ENCODE measurements at places on chromosomes 6 and 20.
A peak's percentile ranks its signal among the peaks of the same experiment; 100 is the strongest.

DNA sequence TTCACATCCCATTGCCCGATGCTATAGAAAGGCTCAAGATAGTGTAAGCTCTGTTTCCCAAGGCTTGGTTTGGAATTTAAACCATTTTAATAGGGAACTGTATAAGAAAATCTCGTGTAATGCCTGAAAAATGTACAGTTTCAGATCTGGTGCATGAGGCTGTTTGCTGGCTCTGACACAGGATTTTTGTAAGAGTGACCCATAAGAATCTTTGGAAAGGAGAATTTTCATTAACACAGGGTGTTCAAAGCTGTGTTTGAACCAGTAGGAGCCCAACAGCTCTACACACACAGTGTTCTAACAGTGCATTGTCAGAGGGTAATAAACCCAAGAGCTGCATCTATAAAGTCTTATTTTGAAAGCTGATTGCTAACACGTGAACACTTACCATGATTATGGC, 293.5 kb downstream of the PRL start:
- H3K36me3 ChIP-seq: no peaks in the 10 kb centered on the region
- H3K4me3 ChIP-seq: no peak overlapping the region
- no peaks in the 10 kb centered on the region for H3K27me3 ChIP-seq
- H3K4me1 ChIP-seq: no peaks in the 10 kb centered on the region
- H3K27ac ChIP-seq: no peak overlapping the region
- DNase-seq: no peak

DNA sequence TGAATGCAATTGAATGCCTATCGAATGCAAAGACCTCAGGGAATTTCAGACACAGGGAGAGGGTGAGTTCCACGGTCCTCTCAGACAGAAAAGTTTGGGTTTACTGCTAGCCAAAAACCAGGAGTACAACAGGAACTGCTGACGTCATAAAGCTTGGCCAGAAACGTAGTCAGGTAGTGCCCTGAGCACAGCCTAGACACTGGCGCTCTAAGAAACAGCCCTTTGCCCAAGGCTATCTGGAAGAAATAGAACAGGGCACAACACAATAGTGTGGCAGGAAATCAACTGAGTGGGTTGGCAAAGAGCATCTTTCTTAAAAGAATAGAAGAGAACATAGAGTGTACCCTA, 58.0 kb downstream of the GFOD1 start:
- peak overlapping the region; percentile 99 for H3K27ac ChIP-seq
- no peaks in the 10 kb centered on the region for H3K27me3 ChIP-seq
- H3K36me3 ChIP-seq: peaks cover 3% of the 10 kb centered on the region
- no peak overlapping the region for H3K4me3 ChIP-seq

DNA sequence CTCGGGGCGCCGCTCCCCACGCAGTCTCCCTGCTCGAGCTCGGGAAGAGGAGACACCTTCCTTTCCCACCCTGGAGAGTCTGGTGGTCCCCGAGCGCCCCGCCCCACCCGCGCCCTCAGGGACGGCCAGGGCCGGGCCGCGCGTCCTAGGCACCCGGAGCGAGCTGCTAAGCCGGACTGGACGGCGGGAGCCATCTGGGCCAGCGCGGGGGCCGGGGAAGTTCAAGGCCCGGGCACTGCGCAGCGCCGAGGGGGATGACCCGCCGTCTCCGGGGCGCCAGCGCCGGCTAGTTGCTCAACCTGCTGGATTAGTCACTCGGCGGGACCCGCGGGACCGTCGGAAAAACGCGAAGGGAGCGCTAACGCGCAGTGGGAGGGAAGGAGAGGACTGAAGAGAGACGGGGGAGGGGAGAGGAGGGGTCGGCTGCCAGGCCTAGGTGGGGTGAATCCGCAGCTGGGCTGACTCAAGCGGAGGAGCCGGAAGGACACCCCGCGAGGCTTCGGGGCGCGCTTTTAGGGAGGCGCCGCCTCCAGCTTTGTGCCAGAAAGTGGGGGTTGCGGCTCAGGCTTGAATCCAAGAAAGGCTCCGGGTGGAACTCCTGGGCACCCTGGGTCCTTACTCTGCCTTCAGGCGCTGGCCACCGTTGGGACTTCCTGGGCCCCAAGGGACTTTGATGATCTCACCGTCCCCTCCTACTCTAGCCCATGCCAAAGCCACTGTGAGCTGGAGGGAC, 75.7 kb upstream of the FOXP4 start:
- peaks cover 8% of the 10 kb centered on the region for H3K27me3 ChIP-seq
- H3K27ac ChIP-seq: no peak overlapping the region
- no peaks in the 10 kb centered on the region for H3K36me3 ChIP-seq
- no peaks in the 10 kb centered on the region for H3K4me1 ChIP-seq
- 0 out of 2 replicates have a peak overlapping the region, but pooled peaks have one; percentile 16 for H3K4me3 ChIP-seq
- DNase-seq: no peak

DNA sequence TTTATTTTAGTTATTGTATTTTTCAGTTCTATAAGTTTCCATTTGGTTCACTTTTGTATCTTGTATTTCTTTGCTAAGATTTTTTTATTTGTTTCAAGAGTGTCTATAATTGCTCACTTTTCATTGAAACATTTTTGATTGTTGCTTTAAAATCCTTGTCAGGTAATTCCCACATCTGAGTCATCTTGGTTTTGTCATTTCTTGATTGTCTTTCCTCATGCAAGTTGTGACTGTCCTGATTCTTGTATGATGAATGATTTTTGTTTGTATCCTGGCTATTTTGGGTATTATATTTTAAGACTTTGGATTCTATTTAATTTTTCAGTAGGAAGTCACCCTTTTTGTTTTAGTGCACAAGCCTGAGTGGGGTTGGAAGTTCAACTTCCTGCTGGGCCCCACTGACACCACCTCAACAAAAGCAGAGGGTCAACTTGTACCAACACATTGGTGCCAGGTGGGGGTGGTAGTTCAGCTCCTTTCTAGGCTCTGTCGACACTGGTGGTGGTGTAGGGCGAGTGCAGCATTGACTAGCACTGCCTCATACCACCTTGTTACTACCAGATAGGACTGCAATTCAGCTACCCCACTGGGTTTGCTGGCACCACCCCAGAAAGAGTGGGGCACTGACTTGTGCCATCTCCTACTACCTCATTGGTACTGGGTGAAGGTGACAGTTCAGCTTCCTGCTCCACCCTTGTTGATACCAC, 8.8 kb downstream of the RSPH3 start:
- H3K27me3 ChIP-seq: no peaks in the 10 kb centered on the region
- DNase-seq: no peak
- H3K4me3 ChIP-seq: no peak overlapping the region

DNA sequence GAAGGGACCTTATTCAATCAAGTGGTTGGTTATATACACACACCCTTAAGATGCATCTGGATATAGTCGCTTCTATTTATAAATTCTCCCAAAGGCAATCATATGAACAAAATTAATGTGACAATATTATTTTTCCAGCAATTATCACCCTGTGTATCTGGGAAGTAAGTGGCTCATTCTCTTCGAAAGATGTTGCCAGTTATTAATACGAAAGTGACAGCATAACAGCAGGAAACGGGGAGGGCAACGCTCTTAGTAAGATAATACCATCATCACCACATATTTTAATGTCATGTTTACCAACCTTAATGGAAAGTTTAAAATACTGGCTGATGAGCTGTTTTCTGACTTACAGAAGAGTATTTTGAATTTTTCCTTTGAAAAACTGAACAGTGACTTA, 697.2 kb upstream of the AGPAT4 start:
- no peak overlapping the region for H3K4me3 ChIP-seq
- no peaks in the 10 kb centered on the region for H3K4me1 ChIP-seq
- no peaks in the 10 kb centered on the region for H3K36me3 ChIP-seq

- no peak overlapping the region for H3K4me3 ChIP-seq
- no peaks in the 10 kb centered on the region for H3K36me3 ChIP-seq
- no peak overlapping the region for H3K27ac ChIP-seq
- H3K4me1 ChIP-seq: no peaks in the 10 kb centered on the region
- no peaks in the 10 kb centered on the region for H3K27me3 ChIP-seq
These were observed 191.9 kb upstream of the SLC35B3 start for GRCh38 chr6:8627085-8627861.

DNA sequence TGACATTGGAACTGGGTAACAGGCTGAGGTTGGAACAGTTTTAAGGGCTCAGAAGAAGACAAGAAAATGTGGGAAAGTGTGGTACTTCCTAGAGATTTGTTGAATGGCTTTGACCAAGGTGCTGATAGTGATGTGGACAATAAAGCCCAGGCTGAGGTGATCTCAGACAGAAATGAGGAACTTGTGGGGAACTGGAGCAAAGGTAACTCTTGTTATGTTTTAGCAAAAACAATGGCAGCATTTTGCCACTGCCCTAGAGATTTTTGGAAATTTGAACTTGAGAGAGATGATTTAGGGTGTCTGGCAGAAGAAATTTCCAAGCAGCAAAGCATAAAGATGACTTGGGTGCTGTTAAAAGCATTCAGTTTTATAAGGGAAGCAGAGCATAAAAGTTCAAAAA, 474.7 kb upstream of the ADGRB3 start:
- H3K4me3 ChIP-seq: no peak overlapping the region
- H3K27me3 ChIP-seq: no peaks in the 10 kb centered on the region
- H3K27ac ChIP-seq: no peak overlapping the region
- no peak for DNase-seq

DNA sequence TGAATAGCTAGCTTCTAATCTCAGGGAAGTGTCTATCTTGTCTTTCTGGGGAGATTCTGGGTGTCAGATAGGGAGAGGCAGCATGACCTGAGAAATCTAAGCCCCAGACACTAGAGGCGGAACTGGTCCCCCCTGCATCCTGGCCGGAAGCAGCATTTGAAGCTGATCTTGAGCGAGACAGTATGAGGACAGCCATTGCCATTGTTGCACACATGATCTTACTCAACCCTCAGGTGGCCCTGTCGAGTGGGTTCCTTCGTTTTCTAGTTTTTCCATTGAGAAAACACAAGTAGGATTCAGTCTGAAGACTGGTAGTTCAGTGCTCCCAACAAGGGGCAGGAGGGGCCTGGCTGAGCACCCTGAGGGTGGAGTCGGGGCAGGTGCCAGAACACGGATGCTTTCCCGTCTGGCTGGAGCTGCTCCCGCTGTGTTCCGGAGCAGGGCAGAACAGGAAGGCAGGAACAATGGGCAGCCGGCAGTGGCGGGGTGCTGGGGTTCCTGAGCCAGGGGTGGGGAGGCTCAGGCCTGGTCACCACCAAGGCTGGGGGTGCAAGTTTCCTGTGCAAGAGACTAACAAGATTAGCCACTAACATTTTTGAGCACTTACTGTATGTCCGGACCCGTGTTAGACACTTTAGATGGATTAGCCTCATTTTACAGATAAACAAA, 7.9 kb upstream of the SDCBP2 start:
- no peak overlapping the region for H3K27ac ChIP-seq
- H3K4me3 ChIP-seq: no peak overlapping the region
- no peaks in the 10 kb centered on the region for H3K36me3 ChIP-seq
- no peak for DNase-seq

DNA sequence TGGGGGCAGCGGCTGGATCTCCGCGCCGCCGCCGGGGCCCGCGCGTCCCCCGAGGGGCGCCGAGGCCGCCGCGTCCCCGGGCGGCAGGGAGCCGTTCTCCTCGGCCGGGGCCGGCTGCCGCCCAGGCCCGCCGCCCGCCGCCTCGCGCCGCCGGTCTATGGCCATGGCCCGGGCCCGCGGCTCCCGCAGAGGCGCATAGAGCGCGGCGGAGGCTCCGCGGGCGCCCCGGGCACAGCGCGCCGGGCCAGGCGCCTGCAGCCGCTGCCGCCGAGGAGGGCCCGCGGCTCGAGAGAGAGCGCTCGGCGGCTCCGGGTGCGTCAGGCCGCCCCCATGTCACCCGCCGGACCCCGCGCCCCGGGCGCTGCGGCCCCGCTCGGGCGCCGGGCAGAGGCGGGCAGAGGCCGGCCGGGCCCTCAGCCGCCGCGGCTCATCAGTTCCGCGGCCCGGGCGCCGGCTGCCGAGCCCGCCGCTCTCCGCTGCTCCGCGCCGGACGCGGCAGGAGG, 404 bp downstream of the SLC22A23 start:
- H3K4me3 ChIP-seq: peak overlapping the region; percentile 65
- H3K27ac ChIP-seq: no peak overlapping the region
- no peaks in the 10 kb centered on the region for H3K36me3 ChIP-seq

DNA sequence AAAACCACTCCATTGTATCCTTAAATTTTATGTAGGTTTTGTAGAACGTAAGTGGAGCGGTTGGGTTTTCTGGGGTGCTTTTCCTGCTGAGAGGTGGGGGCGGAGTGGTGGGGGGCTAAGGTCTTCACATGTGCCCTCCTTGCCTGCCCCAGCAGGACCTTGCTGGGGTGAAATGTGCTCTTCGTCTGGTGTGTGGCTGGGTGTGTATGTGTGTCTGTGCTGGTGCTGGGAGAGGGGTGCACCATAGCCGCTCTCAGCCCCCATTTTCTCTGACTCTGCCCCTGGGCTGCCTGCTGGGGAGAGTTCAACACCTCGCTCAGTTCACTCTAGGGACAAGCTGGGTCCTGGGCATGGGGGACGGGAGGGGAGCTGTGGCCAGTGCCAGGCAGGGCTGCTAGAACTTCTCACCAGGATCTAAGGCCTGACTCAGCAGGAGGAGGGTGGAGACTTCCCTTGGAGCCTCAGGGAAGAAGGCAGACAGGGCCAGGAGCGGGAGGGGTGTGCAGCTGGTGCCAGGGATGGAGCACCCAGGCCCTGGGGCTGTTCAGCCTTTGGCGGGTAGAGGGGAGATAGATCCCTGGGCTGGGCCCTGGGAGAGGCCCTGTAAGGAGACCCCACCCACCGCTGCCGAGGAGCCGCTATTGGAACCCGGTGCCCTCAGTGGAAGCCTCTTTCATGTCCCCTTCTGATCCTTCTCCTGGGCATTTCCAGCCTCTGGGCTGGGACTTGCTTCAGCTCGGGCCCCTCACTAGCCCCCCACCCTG, 4.8 kb downstream of the SOX18 start:
- no peak overlapping the region for H3K4me3 ChIP-seq
- no peak overlapping the region for H3K27ac ChIP-seq
- peaks cover 9% of the 10 kb centered on the region for H3K4me1 ChIP-seq
- no peak for DNase-seq
- H3K27me3 ChIP-seq: peaks cover 1% of the 10 kb centered on the region

- H3K27ac ChIP-seq: no peak overlapping the region
- DNase-seq: no peak
- no peaks in the 10 kb centered on the region for H3K36me3 ChIP-seq
- no peak overlapping the region for H3K4me3 ChIP-seq
- no peaks in the 10 kb centered on the region for H3K4me1 ChIP-seq
These were observed 211.3 kb upstream of the RUNX2 start for GRCh38 chr6:45116714-45117410.

- no peaks in the 10 kb centered on the region for H3K27me3 ChIP-seq
- no peak overlapping the region for H3K4me3 ChIP-seq
- no peaks in the 10 kb centered on the region for H3K36me3 ChIP-seq
These were observed 143.1 kb downstream of the CD164 start for GRCh38 chr6:109239160-109239559.

GRCh38 chr20:8492173-8492572, 360.1 kb downstream of the PLCB1 start:
- H3K36me3 ChIP-seq: no peaks in the 10 kb centered on the region
- no peak for DNase-seq
- no peak overlapping the region for H3K4me3 ChIP-seq
- no peaks in the 10 kb centered on the region for H3K4me1 ChIP-seq
- no peaks in the 10 kb centered on the region for H3K27me3 ChIP-seq
